ENCODE measurements at places on chromosomes 2 and 18.

- DNase-seq: no peak
These were observed 2.9 kb downstream of the MXD1 start for GRCh38 chr2:69917852-69918251.

DNA sequence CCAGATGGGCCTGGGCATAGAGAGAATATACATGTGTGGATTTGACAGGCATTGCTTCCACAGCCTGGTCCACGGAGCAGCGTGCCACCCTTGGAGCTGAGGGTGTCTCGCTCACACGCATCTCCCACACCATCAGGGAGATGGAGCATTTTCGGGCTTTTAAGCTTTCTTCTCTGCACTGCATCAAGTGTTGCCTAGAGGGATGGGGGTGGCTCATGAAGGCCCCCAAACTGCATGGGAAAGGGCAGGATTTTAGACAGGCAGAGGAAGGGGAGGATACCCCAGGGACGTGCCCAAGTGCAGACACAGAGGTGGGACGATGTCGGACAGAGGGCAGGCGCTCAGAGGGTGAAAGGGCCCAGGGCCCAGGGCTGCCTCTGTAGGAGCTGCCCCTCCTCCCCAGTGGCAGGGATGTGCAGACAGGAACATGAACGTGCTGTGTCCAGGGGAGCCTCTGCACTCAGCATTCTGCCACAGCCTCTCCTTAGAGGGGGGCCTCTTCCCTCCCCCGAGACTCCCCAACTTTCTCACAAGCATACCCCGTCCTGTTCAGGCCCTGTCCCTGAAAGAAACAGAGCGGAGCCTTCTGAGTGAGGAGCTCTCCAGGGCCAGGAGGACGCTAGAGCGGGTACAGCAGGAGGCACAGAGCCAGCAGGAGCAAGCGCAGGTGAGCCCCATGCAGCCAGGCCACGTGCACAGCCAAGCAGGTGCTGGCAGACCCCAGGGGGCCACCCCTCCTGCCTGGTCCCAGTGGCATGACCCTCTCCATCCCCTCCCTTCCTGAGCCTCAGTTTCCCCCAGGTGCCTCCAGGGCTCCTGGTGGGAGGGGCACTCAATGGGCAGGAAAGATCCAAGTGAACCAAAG is 42.9 kb upstream of the SNED1 start:
- DNase-seq: no peak

DNA sequence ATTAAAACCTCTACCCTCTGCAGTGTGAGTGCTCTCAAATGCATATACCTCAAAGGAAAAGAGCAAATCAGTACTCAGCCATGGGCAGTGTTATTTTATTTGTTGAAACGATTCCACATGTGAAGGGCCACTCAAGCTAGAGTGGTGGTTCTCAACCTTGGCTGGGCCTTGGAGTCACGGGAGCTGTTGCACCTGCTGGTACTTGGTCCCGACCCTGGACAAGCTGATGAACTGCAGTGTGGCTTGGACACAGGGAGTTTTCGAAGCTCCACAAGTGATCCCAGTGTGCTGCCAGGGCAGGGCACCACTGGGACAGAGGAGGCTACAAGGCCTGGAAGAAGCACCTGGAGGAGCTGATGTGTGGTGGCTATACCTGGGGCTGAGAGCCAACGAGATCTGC is 19.7 kb downstream of the GNLY start:
- DNase-seq: peak; percentile 89

DNA sequence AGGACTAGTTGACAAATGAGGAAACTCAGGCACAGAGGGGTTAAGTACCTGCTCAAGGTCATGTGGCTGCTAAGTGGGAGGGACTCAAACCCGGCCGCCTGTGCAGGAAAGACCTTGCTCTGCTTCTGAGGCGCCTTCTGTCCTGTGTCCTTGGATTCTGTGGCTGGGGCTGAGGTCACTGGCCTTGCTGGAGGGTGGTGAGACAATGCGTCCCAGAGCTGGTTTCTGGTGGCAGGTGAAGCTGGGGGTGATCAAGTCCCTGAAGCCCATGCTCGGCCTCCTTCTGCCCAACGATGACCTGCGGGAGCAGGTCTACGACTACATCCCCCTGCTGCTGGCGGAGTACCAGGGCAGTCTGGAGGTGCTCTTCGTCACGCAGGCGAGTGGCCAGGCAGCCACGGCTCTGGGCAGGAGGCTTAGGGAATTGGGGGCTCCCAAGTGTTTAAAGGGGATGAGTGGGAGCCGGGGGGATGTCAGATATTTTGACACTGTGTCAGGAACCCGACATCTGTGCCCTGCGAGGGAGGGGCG is 16.1 kb downstream of the MROH2A start:
- no peak for DNase-seq

- DNase-seq: no peak
These were observed 118.0 kb downstream of the LRRTM4 start for GRCh38 chr2:77404189-77404588.

DNA sequence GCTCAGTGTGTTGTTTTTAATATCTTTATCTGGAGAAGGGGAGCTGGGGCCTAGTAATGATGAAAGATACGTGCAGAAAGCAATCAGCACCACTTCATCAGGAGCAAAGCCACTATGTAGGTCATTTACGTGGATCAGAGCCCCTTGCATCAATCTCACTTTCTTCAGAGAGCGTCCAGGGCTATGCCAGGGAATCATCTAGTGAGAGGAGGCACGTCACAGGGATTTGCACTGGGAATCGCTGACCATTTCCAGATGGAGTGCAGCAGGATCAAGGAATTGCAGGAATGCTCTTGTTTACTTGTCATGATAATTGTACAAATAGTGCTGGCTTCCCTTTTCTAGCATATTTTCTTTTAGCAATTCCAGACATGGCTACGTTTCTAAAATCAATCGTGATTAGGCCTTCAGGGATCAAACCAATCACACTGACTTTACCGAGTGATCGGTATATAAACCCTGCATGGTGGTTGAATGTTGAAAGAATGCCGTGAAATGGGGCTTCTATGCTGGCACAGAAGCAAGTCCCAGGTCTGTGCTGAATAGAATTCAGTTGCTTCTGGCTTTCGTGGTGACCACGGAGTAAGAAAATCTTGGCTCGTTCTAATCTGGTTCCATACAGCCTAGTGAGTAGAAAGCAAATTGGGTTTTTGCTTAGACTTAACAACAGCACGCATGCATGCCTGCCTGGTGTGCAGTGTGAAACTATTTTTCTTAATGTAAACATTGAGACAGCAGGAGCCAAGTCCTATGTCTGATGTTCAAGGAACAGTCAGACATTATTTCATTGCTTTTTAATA is 122.8 kb downstream of the TMEM200C start:
- no peak for DNase-seq

DNA sequence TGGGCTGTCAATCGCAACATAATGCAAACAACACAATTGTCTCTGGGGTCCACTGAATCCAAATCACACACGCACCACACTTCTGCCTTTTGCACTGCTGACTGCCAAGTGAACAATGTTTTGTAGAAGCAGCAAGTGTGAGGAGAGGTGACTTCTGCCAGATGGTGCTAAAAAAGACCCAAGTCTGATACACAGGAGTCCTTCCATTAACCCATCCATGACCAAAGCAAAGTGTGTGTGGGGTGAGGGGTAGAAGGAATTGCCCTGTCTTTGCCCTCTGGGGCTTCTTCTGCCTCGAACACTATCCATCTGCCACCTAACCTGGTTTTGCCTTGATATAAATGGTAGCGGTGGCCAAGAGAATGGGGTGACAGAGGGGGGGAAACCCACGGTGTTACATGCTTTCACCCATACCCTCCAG is 50.0 kb downstream of the C2orf42 start:
- DNase-seq: no peak
